ENCODE measurements at places on chromosomes 11 and 22. TPM values are rescaled to one million over a fixed set of nuclear protein-coding genes. Genes with fewer than 3 reads are reported as not detected.

DNA sequence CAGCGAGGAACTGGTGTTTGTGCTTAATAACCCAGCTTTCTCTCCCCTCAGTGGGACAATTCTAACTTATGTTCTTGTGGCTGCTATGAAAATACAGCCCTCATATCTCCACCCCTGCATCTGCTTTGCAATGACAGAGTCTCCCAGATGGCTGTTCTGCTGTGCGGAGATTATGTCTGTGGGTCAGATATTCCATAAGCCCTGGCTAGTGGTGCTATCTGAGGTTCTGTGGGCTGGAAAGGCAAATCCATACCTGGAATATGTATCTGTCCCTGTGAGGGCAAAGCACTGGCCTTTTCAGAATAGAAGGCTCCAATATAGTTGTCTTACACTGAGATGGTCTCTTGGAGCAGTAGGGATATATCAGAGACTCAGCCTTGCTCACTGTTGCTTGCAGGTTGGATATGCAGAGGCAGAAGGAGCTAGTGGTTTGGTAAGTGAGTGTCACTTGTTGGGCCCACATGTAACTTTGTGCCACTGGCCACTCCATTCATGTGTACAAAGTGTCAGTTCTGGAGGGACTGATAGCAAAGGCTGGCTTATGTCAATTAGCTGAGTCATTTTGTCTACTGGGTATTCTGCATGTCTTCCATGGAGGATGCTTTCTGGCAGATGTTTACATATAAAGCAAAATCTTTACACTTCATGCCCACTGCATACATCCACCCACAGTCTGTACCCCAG lies 246.6 kb downstream of the FAM76B start:
- DNase-seq = no peak
- H3K4me3 ChIP-seq = no peak overlapping the region
- H3K4me1 ChIP-seq = no peaks in the 10 kb centered on the region

GRCh38 chr11:121446752-121447156 lies 5.4 kb upstream of the SORL1 start:
- no peaks in the 10 kb centered on the region for H3K27me3 ChIP-seq
- peaks cover 49% of the 10 kb centered on the region for H3K4me1 ChIP-seq
- no peak overlapping the region for H3K4me3 ChIP-seq
- no peaks in the 10 kb centered on the region for H3K36me3 ChIP-seq
- H3K27ac ChIP-seq = no peak overlapping the region

DNA sequence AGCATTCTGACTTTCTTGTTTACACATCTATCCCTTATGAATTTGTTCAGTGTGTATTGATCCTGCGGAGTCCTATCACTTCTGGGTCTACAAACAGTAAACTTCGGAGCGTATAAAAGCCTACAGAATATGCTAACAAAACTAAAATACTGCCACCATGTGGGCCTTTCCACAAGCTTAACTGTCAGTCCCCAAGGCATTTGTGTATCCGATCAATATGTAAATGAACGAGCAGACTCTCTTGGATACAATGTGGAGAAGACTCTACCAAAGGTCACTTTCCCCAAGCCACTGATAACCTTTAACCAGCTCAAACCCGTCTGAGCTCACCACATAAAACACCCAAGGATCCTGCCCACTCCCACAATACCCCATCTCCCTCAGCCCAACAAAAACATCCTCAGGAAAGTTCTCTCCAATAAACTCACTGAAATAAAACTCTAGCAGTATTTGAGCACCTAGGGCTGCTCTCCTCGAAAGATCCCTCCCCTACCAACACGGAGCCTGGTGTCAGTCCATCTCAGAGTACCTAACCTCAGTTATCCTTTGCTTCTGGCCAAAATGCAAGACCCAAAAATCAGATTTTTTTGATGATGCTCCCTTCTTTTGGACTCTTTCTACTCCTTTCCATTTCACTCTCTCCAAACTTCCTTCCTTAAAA lies 17.8 kb downstream of the ADA2 start:
- no peak overlapping the region for H3K4me3 ChIP-seq
- no peaks in the 10 kb centered on the region for H3K4me1 ChIP-seq
- peaks cover 77% of the 10 kb centered on the region for H3K36me3 ChIP-seq
- no peaks in the 10 kb centered on the region for H3K27me3 ChIP-seq
- no peak overlapping the region for H3K27ac ChIP-seq

- no peaks in the 10 kb centered on the region for H3K27me3 ChIP-seq
- no peaks in the 10 kb centered on the region for H3K36me3 ChIP-seq
- no peak overlapping the region for H3K27ac ChIP-seq
- H3K4me3 ChIP-seq = no peak overlapping the region
These were observed 583.7 kb upstream of the B3GAT1 start for GRCh38 chr11:134995741-134996140.

Gene NCAPD3
- polyA plus RNA-seq = 7.2 TPM

Gene ESAM
- 21.7 TPM for polyA plus RNA-seq

Gene CSTF3
- 46.1 TPM for polyA plus RNA-seq

DNA sequence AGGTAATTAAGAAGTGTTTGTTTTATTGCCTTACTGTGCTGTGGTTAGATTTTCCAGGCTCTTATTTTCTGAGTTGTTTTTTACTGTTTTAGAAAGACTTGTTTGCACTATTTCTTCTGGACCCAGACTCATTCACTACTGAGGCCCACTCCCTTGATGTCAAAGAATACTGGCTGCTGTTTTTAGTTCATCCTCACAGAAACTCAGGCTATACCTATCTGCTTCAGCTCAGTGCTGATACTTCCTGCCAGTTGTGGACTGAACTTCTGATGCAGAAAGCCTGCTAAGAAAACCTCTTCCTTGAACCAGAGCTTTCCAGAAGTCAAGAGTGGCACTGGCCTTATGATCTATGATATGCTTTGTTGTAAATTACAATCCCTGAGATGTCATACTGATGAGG lies 15.9 kb upstream of the PIK3IP1 start:
- no peaks in the 10 kb centered on the region for H3K36me3 ChIP-seq
- DNase-seq = no peak
- no peak overlapping the region for H3K4me3 ChIP-seq
- no peaks in the 10 kb centered on the region for H3K27me3 ChIP-seq
- no peaks in the 10 kb centered on the region for H3K4me1 ChIP-seq
- H3K27ac ChIP-seq = no peak overlapping the region

GRCh38 chr11:128900468-128900867 lies 9.3 kb downstream of the KCNJ5 start:
- no peak overlapping the region for H3K4me3 ChIP-seq
- H3K27me3 ChIP-seq = peaks cover 70% of the 10 kb centered on the region
- no peak overlapping the region for H3K27ac ChIP-seq
- peaks cover 11% of the 10 kb centered on the region for H3K4me1 ChIP-seq
- H3K36me3 ChIP-seq = no peaks in the 10 kb centered on the region

GRCh38 chr11:1157645-1158591 lies at the start of gene MUC5AC:
Gene MUC5AC, plus strand, starts transcription at chr11:1157953. Its CDS starts 47 bp downstream, at chr11:1158000.
- H3K4me3 ChIP-seq = no peak within 1 kb of the TSS
- no peak within 1 kb of the TSS for H3K27ac ChIP-seq
- no peaks in the 10 kb centered on the region for H3K27me3 ChIP-seq
- no peaks in the 10 kb centered on the region for H3K36me3 ChIP-seq
- no peaks in the 10 kb centered on the region for H3K4me1 ChIP-seq
- no peak for DNase-seq

GRCh38 chr11:66080055-66080817 lies 10.2 kb downstream of the PACS1 start:
- H3K4me1 ChIP-seq = peaks cover 47% of the 10 kb centered on the region
- H3K27me3 ChIP-seq = no peaks in the 10 kb centered on the region
- H3K27ac ChIP-seq = peak overlapping the region; percentile 97
- no peak overlapping the region for H3K4me3 ChIP-seq

Gene ZNF408
- 8.1 TPM for polyA plus RNA-seq

- no peak overlapping the region for H3K27ac ChIP-seq
- H3K36me3 ChIP-seq = no peaks in the 10 kb centered on the region
- H3K4me1 ChIP-seq = no peaks in the 10 kb centered on the region
- no peak overlapping the region for H3K4me3 ChIP-seq
- H3K27me3 ChIP-seq = no peaks in the 10 kb centered on the region
These were observed 36.2 kb upstream of the CLMP start for GRCh38 chr11:123231256-123231655.

- H3K27me3 ChIP-seq = no peaks in the 10 kb centered on the region
- H3K4me1 ChIP-seq = peaks cover 13% of the 10 kb centered on the region
- peaks cover 4% of the 10 kb centered on the region for H3K36me3 ChIP-seq
- H3K4me3 ChIP-seq = no peak overlapping the region
- DNase-seq = no peak
- no peak overlapping the region for H3K27ac ChIP-seq
These were observed 90.9 kb downstream of the RRAS2 start for GRCh38 chr11:14267861-14268635.

DNA sequence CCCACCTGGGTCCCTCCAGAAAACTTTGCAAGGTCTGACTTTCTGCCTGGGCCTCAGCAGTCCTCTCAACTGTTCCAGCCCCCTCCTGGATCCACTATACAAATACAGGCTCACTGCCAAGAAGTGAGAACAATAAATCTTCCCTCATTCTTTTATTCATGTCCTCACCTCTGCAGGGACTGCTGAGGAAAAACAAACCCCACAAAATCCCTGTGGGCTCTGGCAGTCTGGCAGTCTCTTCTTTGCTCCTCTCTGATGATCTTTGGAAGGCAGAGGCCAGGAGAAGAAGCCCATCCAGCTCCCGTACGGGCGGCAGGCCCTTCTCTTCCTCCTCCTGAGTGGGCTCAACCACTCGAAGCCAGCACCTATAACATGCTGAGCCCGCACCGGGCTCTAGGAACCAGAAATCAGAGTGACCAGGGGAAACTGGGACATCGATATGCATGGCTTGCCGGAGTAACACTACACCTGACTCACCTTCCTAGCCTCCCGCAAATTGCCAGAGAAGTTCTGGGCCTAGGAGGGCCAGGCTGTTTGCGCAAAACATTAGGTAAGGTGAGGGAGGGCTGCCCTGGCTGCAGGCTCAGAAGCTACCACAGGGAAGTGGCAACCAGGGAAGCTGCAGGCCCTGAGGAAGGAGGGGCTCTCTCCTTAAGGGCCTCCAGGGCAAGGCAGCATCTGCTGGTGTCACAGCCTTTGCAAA lies 24.2 kb downstream of the TMPRSS5 start:
- H3K36me3 ChIP-seq = no peaks in the 10 kb centered on the region
- no peaks in the 10 kb centered on the region for H3K27me3 ChIP-seq
- no peak for DNase-seq
- no peaks in the 10 kb centered on the region for H3K4me1 ChIP-seq
- H3K27ac ChIP-seq = no peak overlapping the region
- no peak overlapping the region for H3K4me3 ChIP-seq

DNA sequence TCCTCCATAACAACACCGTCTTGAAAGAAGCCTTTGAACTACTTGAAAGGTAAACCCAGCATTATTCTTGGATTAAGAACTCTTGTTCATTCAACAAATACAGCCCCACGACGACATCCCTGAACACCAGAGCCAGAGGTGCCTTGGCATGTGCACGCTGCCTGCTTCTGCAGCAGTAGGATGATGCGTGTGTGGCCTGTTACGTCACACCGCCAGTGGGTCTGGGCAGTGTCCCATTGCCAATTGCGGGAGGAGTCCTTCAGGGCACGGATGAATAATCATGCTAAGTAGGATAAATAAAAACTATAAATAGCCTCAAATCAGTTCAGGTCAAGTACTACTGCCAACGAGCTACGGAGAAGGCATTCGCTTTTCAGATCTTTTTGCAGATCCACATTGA lies 380.5 kb downstream of the SHANK2 start:
- no peaks in the 10 kb centered on the region for H3K4me1 ChIP-seq
- H3K27me3 ChIP-seq = no peaks in the 10 kb centered on the region
- no peak overlapping the region for H3K27ac ChIP-seq
- no peak for DNase-seq
- no peaks in the 10 kb centered on the region for H3K36me3 ChIP-seq
- H3K4me3 ChIP-seq = no peak overlapping the region

Gene OR8D4
- 0.02 TPM for polyA plus RNA-seq

Gene MMP27
- polyA plus RNA-seq = 0.09 TPM

GRCh38 chr11:66061268-66061667 lies 8.8 kb upstream of the PACS1 start:
- no peaks in the 10 kb centered on the region for H3K27me3 ChIP-seq
- H3K27ac ChIP-seq = no peak overlapping the region
- no peaks in the 10 kb centered on the region for H3K4me1 ChIP-seq
- H3K4me3 ChIP-seq = no peak overlapping the region
- H3K36me3 ChIP-seq = peaks cover 92% of the 10 kb centered on the region
- DNase-seq = no peak

DNA sequence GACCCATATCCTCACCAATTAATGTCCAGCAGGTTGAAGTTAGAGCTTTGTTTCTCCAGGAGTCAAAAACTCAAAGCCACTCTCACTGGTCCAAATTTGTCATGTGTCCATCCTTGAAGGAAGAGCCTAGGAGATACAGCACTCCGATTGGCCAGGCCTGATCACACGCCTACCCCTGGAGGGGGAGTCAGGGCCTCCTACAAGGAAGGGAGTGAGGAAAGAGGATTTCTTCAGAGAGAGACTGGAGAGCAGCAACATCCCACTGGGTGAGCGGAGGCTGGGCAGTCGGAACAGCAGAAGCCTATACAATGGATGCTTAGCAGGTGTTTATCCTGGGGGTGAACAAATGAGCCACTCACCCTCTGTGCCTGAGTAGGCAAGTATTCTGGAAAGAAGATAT lies 113.9 kb downstream of the TRIM29 start:
- H3K27me3 ChIP-seq = no peaks in the 10 kb centered on the region
- no peak overlapping the region for H3K4me3 ChIP-seq
- H3K36me3 ChIP-seq = no peaks in the 10 kb centered on the region

- H3K4me3 ChIP-seq = peak within 1 kb of the TSS; percentile 100
- H3K4me1 ChIP-seq = peaks cover 11% of the 10 kb centered on the region
- peak within 1 kb of the TSS; percentile 92 for H3K27ac ChIP-seq
- DNase-seq = peak; percentile 81
These were observed at the start of gene ARCN1 for GRCh38 chr11:118572061-118572980. Gene ARCN1, plus strand, starts transcription at chr11:118572409. Its CDS starts 139 bp downstream, at chr11:118572548.

Gene SPI1
- 40.0 TPM for polyA plus RNA-seq

Gene PRRG4
- 14.4 TPM for polyA plus RNA-seq

GRCh38 chr11:125750629-125751028 lies 4.5 kb downstream of the PATE1 start:
- H3K27me3 ChIP-seq = no peaks in the 10 kb centered on the region
- H3K27ac ChIP-seq = no peak overlapping the region
- no peak for DNase-seq
- no peaks in the 10 kb centered on the region for H3K36me3 ChIP-seq
- H3K4me1 ChIP-seq = no peaks in the 10 kb centered on the region

GRCh38 chr11:78181185-78181584 lies 7.2 kb downstream of the KCTD21 start:
- H3K36me3 ChIP-seq = no peaks in the 10 kb centered on the region
- no peak overlapping the region for H3K4me3 ChIP-seq
- H3K27me3 ChIP-seq = no peaks in the 10 kb centered on the region

Gene MMP12
- polyA plus RNA-seq = 12.5 TPM

Gene POU2AF1
- 11.7 TPM for polyA plus RNA-seq

DNA sequence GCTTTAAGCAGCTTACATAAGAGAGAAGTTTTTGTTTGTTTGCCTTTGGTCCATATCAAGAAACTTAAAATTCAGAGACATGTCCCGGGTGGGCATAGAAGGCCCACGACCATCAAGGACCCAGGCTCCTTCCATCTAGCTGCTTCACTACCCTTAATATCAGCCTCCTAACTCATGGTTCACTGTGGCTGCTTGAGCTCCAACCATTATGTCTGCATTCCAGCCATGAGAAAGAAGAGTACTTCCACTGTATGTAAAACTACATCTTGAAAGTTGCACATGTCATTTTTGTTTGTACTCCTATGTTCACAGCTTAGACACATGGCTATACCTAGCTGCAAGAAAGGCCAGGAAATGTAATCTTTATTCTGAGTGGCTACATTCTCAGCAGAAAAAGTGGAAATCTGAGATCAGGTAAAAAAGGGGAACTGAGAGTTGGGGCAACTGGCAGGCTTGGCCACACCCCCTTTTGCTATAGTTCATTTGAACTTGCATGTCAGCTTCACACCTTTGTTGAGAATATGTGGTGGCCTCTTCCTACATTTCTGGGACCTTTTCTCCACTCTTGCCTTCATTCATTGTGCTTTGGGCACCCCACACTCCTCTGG lies 81.3 kb upstream of the TP53I11 start:
- H3K36me3 ChIP-seq = no peaks in the 10 kb centered on the region
- H3K4me3 ChIP-seq = no peak overlapping the region
- H3K27me3 ChIP-seq = no peaks in the 10 kb centered on the region
- H3K4me1 ChIP-seq = peaks cover 3% of the 10 kb centered on the region
- no peak overlapping the region for H3K27ac ChIP-seq
- no peak for DNase-seq

All from thymus (tissue), 14 donors.